CD4-positive, alpha-beta T cell treated with Interleukin-4 for 4 hours (primary cell): ENCODE measurements at places on chromosomes 11 and 22.
A peak's percentile ranks its signal among the peaks of the same experiment; 100 is the strongest.

DNA sequence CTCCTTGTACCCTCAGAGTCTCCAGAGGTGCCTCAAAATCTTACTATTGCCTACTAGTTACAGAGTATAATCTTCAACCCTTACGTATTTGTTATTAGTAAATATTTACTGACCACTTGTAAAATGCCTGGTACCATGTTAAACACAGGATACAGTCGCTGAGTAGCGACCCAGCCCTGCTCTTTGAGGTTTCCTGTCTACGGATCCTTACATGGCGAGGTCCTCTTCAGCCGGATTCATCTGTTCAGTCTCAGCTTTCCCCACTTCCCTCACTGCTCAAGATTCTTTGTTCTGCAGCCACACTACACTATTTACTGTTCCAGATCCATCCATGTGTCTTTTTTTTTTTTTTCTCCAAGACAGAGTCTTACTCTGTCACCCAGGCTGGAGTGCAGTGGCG, 13.2 kb upstream of the TTC36 start:
- no peak for DNase-seq

DNA sequence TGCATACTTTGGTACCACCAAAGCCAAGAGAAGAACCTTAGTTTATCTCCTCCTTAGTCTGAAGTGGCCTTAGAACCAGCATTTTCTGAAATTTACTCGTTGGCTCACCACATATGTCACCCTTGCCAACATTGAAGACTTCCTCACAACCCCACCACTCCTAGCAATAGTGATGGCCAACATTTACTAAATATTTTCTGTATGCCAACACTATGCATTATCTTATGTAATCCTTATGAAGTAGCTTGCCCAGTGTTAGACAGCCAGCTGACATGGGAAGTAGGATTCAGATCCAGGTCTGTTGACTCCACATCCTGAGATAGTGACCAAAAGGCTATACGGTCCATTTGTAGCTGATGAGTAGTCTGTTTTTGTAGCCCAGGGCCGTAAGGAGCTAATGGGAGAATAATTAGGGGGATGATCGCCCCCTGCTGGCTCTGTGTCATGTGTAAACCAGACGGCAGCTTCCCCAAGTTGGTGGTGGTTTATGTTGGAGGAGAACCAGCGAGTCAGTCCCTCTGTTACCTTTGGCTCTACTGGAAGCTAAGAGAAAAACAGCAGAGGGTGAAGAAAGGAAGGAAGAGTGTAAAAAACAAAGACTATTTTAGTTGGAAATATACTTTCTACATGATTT, 120.5 kb upstream of the RASSF10 start:
- peak; percentile 42 for DNase-seq

DNA sequence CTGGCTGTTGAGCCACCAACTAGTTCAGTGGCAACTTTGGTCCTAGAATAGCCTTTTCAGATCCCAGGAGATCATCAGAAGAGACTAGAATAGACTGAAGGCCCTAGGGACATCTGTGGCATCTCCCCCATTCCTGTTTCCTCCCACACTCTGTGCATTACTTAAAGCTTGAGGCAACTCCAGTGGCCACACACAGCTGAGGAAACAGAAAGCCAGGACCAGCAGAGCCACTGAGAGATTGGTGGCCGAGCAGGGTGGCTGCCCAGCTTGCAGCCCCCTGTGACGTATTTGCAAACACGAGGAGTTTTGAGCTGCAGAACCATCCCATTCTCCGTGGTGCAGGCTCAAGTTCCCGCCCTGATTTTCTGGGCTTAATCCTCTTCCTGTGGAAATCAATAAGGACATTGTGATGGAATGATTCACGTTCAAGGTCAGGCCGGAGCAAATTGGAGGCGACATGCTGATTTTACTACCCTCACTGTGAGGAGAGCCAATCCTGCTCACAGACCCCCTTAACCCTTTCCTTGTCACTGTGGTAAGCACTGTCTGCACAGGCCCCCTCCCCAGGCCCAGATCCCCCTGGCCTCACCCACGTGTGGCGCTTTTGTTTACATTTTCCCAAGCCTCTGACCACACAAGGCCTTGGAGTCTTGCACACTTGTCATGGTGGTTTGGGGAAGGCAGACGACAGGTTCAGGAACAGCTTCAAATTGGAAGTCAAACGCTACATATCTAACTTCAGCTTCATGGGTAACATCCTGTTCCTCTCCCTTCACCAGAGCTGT, 69.1 kb upstream of the MYOD1 start:
- no peak for DNase-seq

GRCh38 chr11:19740586-19740985, 27.9 kb downstream of the NAV2 start:
- DNase-seq, result no peak

DNA sequence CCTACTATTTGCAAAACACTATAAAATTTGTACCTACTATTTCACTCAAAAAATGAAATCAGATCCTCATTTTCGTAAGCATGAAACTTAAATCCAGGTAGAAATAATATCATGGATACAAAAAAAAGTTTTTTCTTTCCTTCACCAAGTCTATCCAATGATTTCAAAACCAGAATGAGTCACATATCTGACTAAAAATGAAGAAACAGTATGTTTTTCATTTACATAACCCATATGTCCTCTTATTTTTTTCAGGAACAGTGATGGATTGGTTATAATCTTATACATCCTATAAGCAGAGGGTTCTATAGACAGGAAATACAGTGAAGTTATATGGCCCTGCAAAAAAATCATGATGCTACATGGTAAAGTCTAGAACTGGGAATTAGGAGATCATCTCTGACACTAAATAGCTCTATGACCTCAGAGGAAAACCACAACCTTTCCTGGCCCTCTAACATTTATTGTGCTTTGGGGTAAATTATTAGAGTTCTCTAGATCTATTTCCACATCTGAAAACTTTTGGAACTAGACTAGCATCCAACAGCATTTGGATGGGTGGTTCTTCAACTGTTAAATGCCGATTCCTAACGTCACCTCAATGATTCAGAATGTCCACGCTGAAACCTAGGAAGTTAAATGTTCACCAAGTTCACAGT, 10.9 kb downstream of the MTMR2 start:
- no peak for DNase-seq

GRCh38 chr11:19525276-19525675, 187.4 kb upstream of the NAV2 start:
- DNase-seq, result no peak

- DNase-seq, result no peak
These were observed 35.1 kb downstream of the TTC17 start for GRCh38 chr11:43393765-43394355.

GRCh38 chr22:49521787-49522224, 305.9 kb downstream of the BRD1 start:
- no peak for DNase-seq

- DNase-seq, result peak; percentile 55
These were observed 9.3 kb upstream of the CEP295 start for GRCh38 chr11:93652161-93652597.

DNA sequence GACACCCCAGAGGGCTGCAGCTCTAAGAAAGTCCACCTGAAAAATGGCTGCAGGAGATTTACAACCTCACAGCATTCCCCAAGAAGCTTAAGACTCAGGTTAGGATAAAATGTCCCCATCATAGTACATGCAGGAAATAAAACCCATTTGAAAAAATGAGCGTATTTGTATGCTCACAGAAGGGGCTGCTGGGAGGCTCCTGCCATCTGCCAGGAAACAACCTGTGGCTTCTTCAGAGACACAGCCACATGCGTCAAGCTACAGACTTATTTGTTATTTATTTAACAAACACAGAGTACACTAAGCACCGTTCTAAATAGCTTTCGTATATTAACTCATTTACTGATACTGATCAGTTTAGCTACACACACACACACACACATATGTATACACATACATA, 73.4 kb downstream of the FEZ1 start:
- DNase-seq, result no peak

DNA sequence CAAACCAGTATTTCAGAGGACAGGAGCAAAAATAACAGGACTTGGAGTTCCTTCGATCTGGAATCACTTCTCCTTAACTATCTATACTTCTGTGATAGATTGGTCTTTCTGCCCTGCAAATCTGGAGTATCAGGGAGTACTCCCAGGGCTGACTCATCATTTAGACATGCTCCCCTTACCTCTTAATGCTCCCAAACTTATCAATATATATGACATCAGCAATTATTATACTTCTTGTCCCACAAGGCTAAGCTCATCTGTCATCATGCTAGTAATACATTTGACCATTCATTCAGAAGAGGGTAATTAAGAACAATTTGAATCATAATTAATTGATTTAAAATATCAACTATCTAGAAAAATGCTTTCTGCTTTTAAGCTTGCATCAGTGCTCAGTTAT, 163.8 kb downstream of the SWAP70 start:
- DNase-seq, result no peak

DNA sequence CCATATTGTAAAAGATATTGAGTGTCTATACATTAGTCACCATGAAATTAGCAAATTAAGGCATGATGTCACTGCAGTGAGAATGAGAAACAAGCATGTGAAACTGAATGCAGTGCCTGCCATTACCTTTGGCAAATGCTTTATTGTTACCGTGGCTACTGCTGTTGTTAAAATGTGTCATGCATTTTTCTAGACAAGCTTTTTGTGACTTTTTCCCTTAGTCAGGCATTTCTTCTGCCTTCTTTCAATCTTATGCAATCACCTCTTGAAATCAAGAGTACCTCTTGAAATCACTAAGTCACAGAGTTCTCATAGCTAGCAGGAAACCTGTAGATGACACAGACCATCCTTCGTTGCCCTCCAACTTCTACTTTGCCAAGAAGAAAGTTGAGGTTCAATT, 461.7 kb upstream of the TENM4 start:
- DNase-seq, result no peak

DNA sequence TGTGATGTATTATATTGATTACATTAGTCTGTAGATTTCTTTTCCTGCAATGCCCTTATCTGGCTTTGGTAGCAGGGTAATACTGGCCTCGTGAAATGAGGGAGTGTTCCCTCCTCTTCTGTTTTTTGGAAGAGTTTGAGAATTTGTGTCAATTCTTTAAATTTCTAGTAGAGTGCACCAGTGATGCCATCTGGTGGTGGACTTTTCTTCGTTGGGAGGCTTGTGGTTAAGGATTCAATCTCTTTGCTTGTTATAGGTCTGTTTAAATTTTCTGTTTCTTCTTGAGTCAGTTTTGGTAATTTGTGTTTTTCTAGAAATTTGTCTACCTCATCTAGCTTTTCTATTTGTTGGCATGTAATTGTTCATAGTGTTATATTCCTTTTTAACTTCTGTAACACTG, 18.9 kb downstream of the SHANK3 start:
- peak; percentile 38 for DNase-seq

DNA sequence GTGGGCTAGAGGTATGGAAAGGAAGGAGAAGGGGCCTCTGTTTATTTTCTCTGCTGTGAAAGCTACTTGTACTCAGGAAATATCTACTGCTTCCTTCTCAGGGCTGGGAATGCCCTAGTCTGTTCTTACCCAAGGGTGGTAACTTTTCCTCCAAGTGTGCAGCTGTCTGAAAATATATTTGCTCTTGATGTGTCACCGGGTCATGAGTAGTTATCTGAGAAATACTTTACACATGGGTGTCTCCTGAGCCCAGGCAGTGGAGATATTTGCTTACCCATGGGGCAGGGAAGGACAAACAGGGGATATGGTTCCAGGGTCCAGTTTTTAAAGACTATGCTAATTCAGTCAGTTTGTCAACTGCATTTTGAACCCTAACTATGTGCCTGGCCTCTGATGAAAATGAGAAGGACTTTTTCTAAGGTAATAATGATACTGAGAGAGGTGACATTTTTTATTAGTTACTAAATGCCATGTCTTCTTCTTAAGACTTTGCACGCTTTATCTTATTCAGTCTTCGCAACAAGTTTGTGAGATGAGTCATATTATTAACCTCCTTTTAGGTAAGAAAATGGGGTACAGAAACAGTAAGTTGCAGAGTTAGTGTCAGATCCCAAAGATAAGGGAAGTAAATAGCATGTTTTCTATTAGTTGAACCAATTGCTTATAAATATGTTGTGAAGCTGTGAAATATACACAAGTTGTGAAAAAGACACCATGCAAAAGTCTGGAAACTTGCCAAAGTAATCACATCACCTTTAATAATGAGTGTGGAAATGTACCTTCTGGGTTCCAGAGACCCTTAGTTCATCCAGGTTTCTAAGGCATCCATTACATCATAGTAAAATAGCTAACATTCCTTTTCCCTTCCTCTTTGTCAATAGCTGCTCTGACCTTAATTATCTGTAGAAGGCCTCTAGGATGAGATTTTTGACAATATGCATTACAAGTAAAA, 22.9 kb downstream of the SYTL2 start:
- DNase-seq, result no peak
